OCI-LY7 (cell line): ENCODE measurements at places on chromosomes 7 and 10. TPM values are rescaled to one million over a fixed set of nuclear protein-coding genes. Genes with fewer than 3 reads are reported as not detected.

The ZNF365 gene
- not detected in 2 replicates for total RNA-seq

The FOXP2 gene
- not detected in 2 replicates for total RNA-seq

The SEMA3E gene
- not detected in 2 replicates for total RNA-seq

The MACC1 gene
- 9.1 and 11.1 TPM in 2 replicates for total RNA-seq

The TMEM139 gene
- total RNA-seq, result 0.46 and 0.48 TPM in 2 replicates

The CYP3A4 gene
- not detected in 2 replicates for total RNA-seq

The PIK3AP1 gene
- 111 and 140 TPM in 2 replicates for total RNA-seq

The SORBS1 gene
- 3.1 and 3.3 TPM in 2 replicates for total RNA-seq

The ZPBP gene
- total RNA-seq, result not detected in 2 replicates

The TFPI2 gene
- not detected in 2 replicates for total RNA-seq

The PNLIPRP1 gene
- total RNA-seq, result not detected in 2 replicates

DNA sequence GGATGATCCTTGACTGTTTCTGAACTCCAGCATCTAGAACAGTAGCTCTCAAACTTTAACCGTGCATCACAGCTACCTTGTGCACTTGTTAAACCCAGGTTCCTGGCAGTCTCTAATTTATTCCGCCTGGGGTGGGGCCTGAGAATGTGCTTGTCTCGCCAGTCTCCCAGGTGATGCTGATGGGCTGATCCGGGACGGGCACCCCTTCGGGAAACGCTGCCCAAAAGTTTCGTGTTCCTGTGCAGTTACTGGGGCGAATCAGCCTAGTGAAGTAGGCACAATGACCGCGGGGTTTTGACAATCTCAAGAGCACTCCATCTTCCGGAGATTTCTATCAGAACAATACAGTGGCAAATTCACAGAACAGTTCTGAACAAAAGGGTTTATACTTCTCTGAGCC lies 29.9 kb downstream of the ADCYAP1R1 start:
- DNase-seq, result no peak

DNA sequence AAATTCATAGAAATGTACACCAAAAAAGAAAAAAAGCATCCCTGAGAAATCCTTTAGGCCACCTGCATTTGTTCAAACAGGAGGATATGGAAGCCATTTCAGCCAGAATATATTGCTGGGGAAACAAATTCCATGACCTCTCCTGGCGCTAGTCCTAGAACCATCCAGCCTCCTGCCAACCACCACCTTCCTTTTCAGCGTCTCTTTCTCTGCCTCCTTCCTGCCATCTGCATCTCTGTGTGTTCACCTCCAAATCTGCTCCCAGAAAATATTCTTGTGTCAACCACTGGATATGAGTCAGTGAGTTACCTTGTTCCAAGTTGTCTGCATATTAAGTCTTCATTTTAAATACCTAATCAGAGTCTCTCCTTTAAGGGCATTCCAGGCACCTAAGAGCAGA lies 50.6 kb upstream of the NPY start:
- DNase-seq, result no peak

- DNase-seq, result no peak
Measured at GRCh38 chr10:60222047-60222446, 167.6 kb downstream of the ANK3 start.

DNA sequence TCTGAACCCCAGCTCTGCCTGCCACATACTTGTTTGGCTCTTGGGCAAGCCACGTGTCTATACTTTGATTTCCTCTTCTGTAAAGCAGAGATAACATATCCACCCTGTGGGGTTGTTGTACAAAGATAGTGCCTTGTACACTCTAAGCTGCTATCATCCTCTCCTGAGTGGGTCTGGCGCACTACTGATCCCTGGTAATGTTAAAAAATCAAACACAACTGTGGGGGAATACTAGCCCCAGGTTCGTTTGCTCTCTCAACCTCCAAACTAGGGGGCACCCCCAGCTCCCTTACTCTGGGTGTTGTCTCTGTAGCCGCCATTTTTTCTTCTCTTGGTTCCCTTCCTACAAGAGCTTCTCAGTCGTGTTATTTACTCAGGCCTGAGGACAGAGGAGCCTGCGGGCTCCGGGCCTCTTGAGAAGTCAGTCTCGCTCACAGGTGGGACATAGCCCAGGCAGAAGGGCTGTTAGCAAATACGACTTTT lies 1.0 kb downstream of the POLM start:
- DNase-seq, result peak; percentile 69

DNA sequence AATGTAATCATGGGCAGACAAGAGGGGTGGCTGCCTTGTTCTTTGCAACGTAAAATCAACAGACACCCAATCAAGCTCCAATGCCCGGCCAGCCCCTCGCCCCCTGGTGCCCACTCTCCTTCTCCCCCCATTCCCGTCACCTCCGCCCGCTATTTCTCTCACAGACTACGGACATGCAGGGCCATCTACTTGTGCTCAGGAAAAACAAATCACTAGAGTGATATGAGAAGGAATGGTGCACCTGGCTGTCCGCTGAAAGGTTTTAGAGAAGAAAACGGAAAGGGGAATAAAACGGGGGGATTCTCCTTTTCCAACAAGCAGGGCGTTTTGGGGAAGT lies 396 bp downstream of the GRM8 start:
- DNase-seq, result no peak

DNA sequence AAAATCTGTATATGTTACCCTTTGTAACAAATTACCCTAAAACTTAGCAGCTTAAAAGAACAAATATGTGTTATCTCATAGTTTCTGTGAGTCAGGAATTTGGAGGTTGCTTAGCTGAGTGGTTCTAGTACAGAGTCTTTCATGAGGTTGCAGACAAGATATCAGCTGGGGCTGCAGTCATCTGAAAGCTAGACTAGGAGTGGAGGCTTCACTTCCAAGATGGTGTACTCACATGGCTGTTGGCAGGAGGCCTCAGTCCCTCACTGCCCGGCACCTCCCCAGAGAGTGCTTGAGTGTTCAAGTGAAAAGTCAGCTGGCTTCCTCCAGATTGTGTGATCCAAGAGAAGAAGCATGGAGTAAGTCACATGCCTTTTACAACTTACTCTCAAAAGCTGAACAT lies 16.9 kb upstream of the GGCT start:
- no peak for DNase-seq

GRCh38 chr10:75070961-75071428 lies 40.5 kb upstream of the SAMD8 start:
- DNase-seq, result no peak

DNA sequence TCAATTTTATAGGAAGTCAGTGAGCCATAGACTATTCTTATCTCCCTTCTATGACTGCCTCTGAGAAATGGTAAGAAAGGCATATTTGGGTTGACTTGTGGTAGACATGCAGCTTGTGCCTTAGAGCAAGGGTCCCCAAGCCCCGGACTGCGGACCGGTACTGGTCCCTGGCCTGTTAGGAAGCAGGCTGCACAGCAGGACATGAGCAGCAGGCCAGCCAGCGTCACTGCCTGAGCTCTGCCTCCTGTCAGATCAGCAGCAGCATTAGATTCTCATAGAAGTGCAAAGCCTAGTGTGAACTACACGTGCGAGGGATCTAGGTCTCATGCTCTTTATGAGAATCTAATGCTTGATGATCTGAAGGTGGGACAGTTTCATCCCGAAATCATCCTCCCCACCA lies 180.6 kb downstream of the SND1 start:
- DNase-seq, result no peak

DNA sequence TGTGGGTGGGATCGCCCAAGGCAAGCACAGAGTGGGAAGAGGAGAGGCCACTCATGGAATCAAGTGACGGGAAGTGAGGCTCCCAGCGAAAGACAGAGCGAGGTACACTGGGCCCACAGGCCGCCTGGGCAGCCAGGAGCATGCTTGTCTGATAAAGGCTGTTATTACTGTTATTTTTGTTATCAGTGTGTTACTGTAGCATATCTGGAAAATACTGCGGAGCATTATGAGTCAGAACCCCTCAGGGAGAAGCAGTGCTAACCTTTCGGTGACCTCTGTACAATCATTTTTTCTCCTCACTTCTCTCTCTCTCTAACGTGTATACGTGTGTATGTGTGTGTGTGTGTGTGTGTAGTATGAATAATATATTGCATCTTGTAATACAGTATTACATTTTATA lies 3.8 kb upstream of the TCERG1L start:
- DNase-seq, result no peak

DNA sequence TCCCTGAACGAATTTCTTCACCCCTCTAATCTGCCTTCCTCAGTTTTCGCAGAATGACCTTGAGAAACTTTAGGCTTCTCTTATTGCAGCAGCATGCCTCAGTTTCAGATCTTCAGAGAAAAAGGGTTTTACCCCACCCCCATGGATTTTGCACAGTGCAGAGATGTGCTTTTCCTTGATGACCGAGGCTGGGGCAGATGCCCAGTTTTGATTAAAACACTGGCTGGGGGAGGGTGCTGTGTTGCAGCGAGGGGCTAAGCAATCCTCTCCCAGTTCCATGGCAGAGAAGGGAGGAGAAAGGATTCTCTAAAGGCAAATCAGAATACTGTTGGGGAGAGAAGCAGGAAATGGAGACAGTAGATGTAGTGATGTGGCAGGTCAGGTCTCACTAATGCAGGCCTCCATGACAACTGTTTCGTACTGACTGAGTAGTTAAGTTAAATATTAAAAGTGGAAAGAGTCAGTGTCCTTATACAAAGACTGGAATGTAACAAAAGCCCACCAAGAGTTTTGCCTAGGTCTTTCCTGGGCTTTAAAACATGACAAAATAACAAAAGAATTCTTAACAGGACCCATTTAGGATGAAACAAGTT lies 50.8 kb upstream of the PDZD8 start:
- DNase-seq, result no peak

DNA sequence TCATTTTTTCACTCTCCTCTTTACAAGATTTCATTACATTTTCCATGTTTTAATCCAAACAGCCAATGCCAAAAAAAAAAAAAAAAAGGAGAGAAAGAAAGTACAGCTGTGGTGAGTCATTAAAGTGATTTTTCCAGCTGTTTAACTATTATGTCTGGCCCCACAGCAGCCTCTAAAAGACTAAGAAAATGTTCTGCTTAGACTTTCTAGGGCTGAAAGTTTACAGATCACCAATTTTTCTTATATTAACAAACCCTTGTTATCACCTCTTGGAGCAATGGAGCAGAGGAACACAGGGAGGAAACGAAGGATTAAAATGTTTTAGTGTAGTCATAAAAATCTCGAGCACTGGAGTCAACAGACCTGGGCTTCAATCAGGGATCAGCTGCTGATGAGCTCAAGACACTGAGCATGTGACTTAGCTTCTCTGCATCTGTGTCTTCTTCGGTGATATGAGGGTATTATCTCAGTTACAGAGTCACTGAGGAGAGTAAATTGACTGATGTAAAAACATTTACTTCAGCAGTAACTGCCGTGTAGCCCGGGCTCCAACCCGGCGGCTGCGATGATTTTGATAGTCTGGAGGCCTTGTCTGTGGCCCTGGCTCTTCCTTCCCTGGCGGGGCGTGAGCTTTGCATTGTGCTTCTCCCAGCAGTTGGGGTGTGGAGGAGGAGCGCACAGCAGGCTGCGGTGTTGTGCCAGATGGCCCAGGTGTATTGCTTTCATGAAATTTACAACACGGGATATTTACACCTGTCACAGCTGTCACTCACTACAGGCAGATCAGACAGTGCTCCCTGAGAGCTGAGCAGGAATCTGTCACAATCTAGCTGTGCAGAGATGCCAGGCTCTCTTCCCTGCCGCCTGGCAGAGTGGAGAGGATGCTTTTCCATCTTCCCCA lies 298.3 kb upstream of the FZD8 start:
- no peak for DNase-seq

DNA sequence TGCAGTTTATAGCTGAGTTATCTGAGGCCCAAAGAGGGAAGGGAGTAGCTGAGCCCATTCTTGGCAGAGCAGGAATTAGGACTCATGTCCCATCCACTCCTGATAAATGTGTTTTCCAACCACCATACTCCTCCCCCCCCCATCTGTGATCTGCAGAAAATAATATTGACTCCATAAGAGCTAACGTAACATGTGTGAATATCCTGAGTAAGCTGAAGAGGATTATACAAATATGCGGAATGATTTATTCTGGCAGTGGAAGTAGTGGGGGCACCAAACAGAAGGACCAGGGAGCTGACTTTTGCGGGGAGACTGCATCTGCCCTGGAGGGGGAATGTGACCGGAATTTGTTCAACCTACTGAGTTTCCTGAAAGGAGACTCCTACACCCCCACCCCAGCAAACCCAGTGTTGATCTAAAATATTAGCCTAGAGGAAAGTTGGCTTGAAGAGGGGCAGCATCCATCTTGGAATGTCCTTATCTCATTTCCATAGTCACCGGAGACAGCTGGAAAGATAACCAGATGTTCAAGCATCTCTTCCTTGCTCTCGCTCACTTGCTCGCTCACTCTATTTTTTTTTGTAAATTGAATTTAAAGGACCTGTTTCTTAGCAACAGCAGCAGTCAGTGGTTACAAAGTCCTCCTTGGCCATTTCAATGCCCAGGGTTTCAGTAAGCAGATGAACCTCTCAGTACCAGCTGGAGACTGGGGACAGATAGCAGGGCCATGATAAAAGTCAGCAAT lies 114.7 kb downstream of the RPS24 start:
- no peak for DNase-seq

DNA sequence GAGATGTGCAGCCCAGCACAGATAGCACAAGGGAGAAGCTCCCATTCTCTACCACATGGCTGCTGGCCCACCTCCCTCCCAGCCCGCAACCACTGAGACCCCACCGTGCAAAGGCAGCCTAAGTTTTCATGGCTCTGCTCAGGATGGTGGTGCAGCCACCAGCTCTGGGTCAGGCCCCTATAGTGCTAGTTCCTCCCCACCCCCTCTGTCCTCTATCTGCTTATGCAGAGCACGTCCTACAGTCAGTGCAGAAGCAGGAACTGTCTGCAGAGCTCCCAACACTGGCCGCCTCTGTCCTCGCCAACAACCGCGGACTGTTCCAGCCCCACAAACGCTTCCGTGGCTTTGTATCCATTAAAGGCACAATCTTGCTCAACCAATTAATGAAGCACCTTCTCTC lies 278.9 kb downstream of the GRID1 start:
- DNase-seq, result no peak

DNA sequence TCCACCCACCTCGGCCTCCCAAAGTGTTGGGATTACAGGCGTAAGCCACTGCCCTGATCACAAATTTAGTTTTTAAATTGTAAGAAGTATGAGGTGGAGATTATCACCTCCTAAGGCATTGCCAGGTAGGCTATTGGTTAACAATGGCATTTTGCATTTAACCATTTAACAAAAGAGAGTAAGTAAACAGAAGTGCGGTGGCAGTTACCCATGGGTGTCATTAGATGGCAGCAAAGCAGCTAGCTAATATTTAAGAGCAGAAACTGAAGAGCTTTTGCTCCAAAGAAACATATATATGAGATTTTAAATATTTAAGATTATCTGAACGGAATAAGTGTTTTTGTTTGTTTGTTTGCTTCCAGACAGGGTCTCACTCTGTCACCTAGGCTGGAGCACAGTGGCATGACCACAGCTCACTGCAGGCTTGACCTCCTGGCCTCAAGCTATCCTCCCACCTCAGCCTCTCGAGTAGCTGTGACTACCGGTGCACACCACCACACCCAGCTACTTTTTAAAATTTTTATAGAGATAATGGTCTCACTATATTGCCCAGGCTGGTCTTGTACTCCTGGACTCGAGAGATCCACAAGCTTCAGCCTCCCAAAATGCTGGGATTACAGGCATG lies 325.5 kb upstream of the C7orf33 start:
- DNase-seq, result peak; percentile 56

- DNase-seq, result no peak
Measured at GRCh38 chr10:73917566-73918305, 6.8 kb downstream of the PLAU start.
